Gastroesophageal sphincter (tissue), 4 donors: ENCODE measurements at places on chromosomes 6 and 20. TPM values are rescaled to one million over a fixed set of nuclear protein-coding genes. Genes with fewer than 3 reads are reported as not detected.

DNA sequence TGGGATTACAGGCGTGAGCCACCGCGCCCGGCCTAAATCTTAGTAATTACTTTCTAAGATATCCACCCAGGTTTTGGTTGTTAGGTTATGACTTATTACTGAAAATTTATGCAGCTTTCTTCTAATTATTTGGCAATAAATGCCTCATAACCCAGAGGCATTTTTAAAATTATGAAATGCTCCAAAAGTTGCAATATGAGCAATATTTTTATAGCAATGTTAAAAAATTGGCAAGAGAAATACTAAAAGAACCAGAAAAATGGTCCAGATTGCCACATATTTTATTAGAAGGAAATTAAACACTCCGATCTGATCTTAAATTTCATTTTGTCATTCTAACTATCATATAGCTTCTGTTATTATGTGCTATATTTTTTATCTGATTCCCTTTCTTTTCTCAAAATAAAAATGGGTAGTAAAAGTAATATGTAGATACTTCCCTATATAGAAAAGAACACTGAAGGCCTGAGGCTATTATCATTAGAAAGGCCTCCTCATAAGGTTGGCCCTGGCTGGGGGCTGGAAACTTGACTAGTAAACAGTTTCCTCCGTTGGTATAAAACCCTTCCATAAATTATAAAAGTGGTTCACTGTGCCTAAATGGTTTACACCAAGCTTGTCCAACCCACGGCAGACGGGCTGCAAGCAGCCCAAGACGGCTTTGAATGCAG is 22.1 kb downstream of the BLOC1S5 start:
- no peak overlapping the region for H3K27ac ChIP-seq
- peak; percentile 41 for ATAC-seq
- H3K36me3 ChIP-seq = no peaks in the 10 kb centered on the region
- no peak overlapping the region for H3K4me3 ChIP-seq
- H3K27me3 ChIP-seq = no peaks in the 10 kb centered on the region

- no peak overlapping the region for H3K4me3 ChIP-seq
- H3K36me3 ChIP-seq = no peaks in the 10 kb centered on the region
- H3K4me1 ChIP-seq = no peaks in the 10 kb centered on the region
- no peak for ATAC-seq
- H3K27me3 ChIP-seq = no peaks in the 10 kb centered on the region
Measured at GRCh38 chr6:70325009-70325408, 22.1 kb upstream of the COL9A1 start.

- H3K4me3 ChIP-seq = no peak overlapping the region
- H3K27me3 ChIP-seq = no peaks in the 10 kb centered on the region
- peaks cover 13% of the 10 kb centered on the region for H3K4me1 ChIP-seq
- H3K36me3 ChIP-seq = no peaks in the 10 kb centered on the region
- H3K27ac ChIP-seq = no peak overlapping the region
Measured at GRCh38 chr6:42771741-42772100, 10.1 kb upstream of the BICRAL start.

DNA sequence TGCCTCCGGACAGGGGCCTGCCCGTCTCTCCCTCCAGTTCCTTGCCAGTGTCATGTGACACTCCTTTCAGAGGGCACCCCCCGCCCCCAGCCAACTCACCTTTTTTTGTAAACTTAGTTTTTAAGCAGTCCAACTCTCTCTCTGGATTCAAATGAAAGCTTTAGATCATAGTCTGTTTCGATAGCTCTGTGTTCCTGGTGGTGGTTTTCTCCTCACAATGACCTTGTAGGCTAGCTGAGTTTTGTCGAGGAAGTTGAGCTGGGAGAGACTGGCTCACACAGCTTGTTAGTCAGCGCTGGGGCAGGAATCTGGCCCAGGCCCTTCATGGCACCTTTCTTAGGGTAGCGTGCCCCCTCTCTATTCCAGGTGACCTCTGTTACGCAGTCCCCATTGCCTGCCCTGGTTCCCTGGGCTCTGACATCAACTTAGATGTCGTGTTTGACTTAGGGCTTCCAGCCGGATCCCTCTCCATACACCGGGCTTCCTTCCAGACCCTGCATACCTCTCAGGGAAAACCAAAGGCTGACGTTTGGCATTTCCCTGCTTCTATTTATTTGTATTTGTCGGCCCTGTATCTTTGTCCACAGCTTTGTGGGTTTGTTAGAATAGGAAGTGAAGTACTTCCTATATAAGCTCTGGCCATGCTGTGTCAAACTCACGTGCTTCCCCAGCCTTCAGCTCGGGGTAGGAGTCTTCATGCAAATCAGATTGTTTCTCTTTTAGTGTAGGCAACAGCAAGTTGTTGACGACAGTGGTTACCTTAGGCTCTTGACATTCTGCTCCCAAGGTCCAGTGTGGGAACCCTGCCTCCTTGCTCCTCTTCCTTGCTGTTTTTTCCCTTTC is 12.7 kb downstream of the IGF2R start:
- peaks cover 11% of the 10 kb centered on the region for H3K4me1 ChIP-seq
- no peak overlapping the region for H3K4me3 ChIP-seq
- peak; percentile 38 for ATAC-seq
- peak overlapping the region; percentile 18 for H3K27ac ChIP-seq
- H3K36me3 ChIP-seq = no peaks in the 10 kb centered on the region
- no peaks in the 10 kb centered on the region for H3K27me3 ChIP-seq

Gene GABRR2
- total RNA-seq = 0.30 TPM

Gene NKX2-2
- total RNA-seq = not detected

- no peaks in the 10 kb centered on the region for H3K36me3 ChIP-seq
- H3K27me3 ChIP-seq = no peaks in the 10 kb centered on the region
- H3K27ac ChIP-seq = no peak overlapping the region
- ATAC-seq = peak; percentile 75
- no peak overlapping the region for H3K4me3 ChIP-seq
- H3K4me1 ChIP-seq = no peaks in the 10 kb centered on the region
Measured at GRCh38 chr6:108737594-108738546, 110.4 kb upstream of the ARMC2 start.

DNA sequence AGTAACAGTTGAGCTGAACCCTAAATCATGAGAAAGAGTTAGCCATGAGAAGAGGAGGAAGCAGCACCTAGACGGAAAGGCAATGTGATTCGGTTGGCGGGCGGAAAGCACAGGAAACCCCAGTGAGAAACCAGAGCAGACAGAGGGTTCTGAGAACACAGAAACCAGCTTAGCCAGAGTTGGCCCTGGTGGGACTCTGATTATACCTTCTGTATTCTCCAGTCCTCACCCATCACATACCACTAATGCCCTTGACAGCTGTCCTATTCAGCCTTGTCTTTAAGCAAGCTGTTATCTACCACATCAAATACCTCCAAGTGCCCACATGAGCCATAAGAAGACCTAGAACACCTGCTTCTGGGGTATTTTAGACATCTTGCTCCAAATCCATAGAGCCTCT is 58.9 kb upstream of the LRRC1 start:
- no peak for ATAC-seq
- H3K36me3 ChIP-seq = no peaks in the 10 kb centered on the region
- no peaks in the 10 kb centered on the region for H3K27me3 ChIP-seq
- H3K4me3 ChIP-seq = no peak overlapping the region

Gene SPINT3
- not detected for total RNA-seq

DNA sequence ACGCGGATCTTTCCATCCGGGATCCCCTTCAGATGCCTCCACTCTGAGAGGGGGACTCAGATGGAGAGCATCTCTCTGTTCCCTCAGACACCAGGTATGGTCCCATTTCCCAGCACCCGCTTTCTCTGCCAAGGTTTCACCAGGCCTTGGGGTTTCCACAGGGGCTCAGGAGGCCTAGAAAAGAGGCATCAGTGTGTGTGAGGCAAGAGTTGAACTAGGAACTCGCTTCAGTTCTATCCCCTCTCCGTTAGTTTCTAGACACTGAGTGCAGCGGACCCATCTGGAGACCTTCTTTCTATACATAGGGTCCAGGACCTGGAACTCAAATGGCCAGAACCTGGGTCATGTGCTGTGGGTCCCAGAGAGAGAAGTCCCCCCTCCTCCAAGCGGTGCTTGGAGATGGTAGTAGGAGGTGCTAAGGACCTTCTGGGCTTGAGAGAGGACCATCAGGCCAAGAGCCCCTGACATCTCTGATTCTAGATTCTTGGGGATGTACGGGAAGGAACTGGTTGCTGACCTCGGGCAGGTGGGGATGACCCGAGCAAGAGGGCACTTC is 2.1 kb downstream of the SLC12A5 start:
- ATAC-seq = no peak
- peaks cover 11% of the 10 kb centered on the region for H3K4me1 ChIP-seq
- H3K4me3 ChIP-seq = no peak overlapping the region
- H3K27me3 ChIP-seq = peaks cover 99% of the 10 kb centered on the region
- H3K36me3 ChIP-seq = no peaks in the 10 kb centered on the region

GRCh38 chr20:39916236-39916765 is 772.7 kb downstream of the MAFB start:
- H3K4me1 ChIP-seq = peaks cover 5% of the 10 kb centered on the region
- no peaks in the 10 kb centered on the region for H3K36me3 ChIP-seq
- no peak overlapping the region for H3K27ac ChIP-seq

DNA sequence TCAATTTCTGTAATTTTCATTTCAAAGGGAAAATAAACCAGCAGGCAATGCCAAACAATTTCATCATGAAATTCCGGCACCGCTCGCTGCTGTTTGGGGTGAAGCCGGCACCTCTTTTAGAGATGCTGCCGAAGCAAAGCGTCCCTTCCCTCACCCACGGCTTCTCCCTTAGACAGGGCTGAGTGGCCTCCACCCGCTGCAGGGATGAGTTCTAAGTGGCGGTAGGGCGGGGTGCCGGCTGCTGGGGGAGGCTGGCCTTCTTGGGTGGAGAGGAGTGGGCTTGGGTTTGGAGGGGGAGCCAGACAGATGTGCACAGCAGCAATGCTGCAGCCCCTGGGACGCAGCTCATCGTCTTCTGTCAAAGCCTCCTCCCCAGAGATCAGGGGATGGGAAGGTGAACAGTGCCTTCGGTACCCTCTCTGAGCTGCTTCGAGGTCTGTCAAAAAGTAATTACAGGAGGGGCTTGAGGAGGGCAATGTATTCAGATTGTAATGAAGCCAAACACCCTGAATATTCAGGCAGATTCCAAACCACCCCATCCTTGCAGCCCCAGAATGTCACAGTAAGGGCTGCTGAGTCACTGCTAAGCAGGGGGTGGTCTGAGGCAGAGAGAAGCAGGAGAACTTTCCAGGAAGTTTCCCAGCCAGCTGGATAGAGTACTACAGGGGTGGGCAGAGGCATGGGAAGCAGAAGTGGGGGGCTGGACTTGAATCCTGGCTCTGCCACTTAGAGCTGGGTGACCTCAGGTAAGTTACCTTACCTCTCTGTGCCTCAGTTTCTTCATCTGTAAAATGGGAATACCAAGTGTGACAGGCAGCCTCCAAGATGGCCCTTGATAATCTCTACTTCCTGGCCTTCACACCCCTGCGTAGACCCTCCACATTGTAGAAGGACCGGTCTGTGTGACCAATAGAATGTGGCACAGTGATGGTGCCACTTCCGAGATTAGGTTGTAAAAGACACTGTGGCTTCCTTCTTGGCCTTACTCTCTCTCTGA is 96.6 kb downstream of the SULF2 start:
- no peaks in the 10 kb centered on the region for H3K27me3 ChIP-seq
- H3K36me3 ChIP-seq = no peaks in the 10 kb centered on the region
- peaks cover 4% of the 10 kb centered on the region for H3K4me1 ChIP-seq
- ATAC-seq = no peak

- H3K36me3 ChIP-seq = no peaks in the 10 kb centered on the region
- H3K27ac ChIP-seq = no peak overlapping the region
- no peak overlapping the region for H3K4me3 ChIP-seq
- no peak for ATAC-seq
- H3K4me1 ChIP-seq = no peaks in the 10 kb centered on the region
Measured at GRCh38 chr6:166282394-166283032, 25.7 kb downstream of the PRR18 start.

- H3K27me3 ChIP-seq = no peaks in the 10 kb centered on the region
- ATAC-seq = no peak
- H3K4me1 ChIP-seq = no peaks in the 10 kb centered on the region
- no peak overlapping the region for H3K4me3 ChIP-seq
- no peaks in the 10 kb centered on the region for H3K36me3 ChIP-seq
Measured at GRCh38 chr6:145551164-145551563, 184.2 kb downstream of the EPM2A start.

Gene TGM3
- 1.1 TPM for total RNA-seq

- no peaks in the 10 kb centered on the region for H3K36me3 ChIP-seq
- H3K4me3 ChIP-seq = no peak overlapping the region
- H3K27ac ChIP-seq = no peak overlapping the region
- H3K27me3 ChIP-seq = no peaks in the 10 kb centered on the region
Measured at GRCh38 chr6:16885411-16886160, 124.3 kb upstream of the ATXN1 start.

GRCh38 chr6:40408786-40409542 is 178.2 kb downstream of the LRFN2 start:
- H3K4me1 ChIP-seq = no peaks in the 10 kb centered on the region
- H3K27ac ChIP-seq = no peak overlapping the region
- no peaks in the 10 kb centered on the region for H3K36me3 ChIP-seq
- peaks cover 5% of the 10 kb centered on the region for H3K27me3 ChIP-seq
- ATAC-seq = no peak

- H3K4me1 ChIP-seq = no peaks in the 10 kb centered on the region
- no peaks in the 10 kb centered on the region for H3K36me3 ChIP-seq
- no peak overlapping the region for H3K4me3 ChIP-seq
- no peak overlapping the region for H3K27ac ChIP-seq
- H3K27me3 ChIP-seq = no peaks in the 10 kb centered on the region
Measured at GRCh38 chr6:89703292-89703691, 64.7 kb upstream of the LYRM2 start.

Gene RUNX2
- 0.94 TPM for total RNA-seq

DNA sequence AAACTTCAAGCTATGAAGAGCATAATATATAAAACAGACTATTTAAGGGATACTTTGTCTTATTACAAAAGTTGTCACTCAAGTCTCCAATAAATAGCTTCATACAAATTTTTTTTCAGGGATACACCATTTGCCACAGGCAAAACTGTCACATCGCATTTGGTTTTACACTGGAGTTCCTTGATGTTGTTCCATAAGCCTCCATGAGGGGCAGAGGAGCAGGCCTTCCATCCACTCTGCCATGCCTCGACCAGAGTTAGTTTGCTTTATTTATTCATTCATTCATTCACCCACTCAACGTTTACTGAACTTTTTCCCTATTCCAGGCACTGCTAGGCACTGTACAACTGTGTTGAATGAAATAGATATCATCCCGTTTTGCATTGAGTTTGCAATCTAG is 246.6 kb downstream of the PHF3 start:
- H3K36me3 ChIP-seq = no peaks in the 10 kb centered on the region
- H3K4me3 ChIP-seq = no peak overlapping the region
- no peaks in the 10 kb centered on the region for H3K27me3 ChIP-seq

GRCh38 chr20:34971561-34972235 is 16.0 kb downstream of the MYH7B start:
- no peak for ATAC-seq
- H3K27me3 ChIP-seq = no peaks in the 10 kb centered on the region
- H3K4me3 ChIP-seq = no peak overlapping the region
- H3K27ac ChIP-seq = no peak overlapping the region

Gene UNC93A
- not detected for total RNA-seq

GRCh38 chr6:3867641-3868502 is 18.7 kb downstream of the FAM50B start:
- no peaks in the 10 kb centered on the region for H3K36me3 ChIP-seq
- no peak for ATAC-seq
- peaks cover 5% of the 10 kb centered on the region for H3K27me3 ChIP-seq
- H3K4me1 ChIP-seq = no peaks in the 10 kb centered on the region

Gene CLDN20
- not detected for total RNA-seq

GRCh38 chr6:123541462-123541861 is 95.3 kb downstream of the TRDN start:
- no peaks in the 10 kb centered on the region for H3K27me3 ChIP-seq
- H3K27ac ChIP-seq = no peak overlapping the region
- no peak for ATAC-seq
- H3K36me3 ChIP-seq = no peaks in the 10 kb centered on the region

Gene TPD52L1
- 17.8 TPM for total RNA-seq
